ENCODE measurements at places on chromosomes 12 and 14.

- no peak for DNase-seq
Observed at GRCh38 chr12:119204671-119205285, 26.0 kb downstream of the HSPB8 start.

GRCh38 chr12:94435511-94435927 is 24.1 kb downstream of the CEP83 start:
- DNase-seq = peak; percentile 90

DNA sequence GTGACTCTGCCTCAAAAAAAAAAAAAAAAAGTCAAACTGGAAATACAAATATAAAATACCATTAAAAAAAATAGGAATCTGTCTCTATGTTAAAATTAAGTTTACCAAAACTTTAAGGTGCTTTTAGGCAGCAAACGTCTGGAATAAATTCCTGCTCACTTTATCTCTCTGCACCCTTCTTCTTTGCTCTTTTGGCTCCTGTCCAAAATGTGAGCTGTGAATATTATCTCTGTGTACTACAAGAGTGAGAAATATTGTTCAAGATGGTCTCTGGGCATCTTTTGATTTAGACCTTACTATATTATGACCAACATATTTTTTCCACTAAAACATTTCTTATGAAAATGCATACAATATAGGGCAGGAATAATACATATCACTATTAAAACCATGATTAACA is 63.7 kb downstream of the PUS7L start:
- no peak for DNase-seq

- no peak for DNase-seq
Observed at GRCh38 chr14:94480809-94481208, 4.8 kb upstream of the SERPINA9 start.

- DNase-seq = no peak
Observed at GRCh38 chr12:8629486-8630033, 16.9 kb upstream of the AICDA start.

GRCh38 chr12:89370850-89371249 is 18.5 kb upstream of the DUSP6 start:
- DNase-seq = peak; percentile 52
